Activated T-helper 2 cell treated with anti-CD3 and anti-CD28 coated beads, Interferon-gamma antibody, Interleukin-2, Interleukin-4, amounts not matched to agents 10 μg/mL and 5 μg/mL and 100 μg/mL, durations not matched to agents 14 hours and 24 hours and 36 hours (primary cell): ENCODE measurements at places on chromosomes 13 and 19.
A peak's percentile ranks its signal among the peaks of the same experiment; 100 is the strongest.

DNA sequence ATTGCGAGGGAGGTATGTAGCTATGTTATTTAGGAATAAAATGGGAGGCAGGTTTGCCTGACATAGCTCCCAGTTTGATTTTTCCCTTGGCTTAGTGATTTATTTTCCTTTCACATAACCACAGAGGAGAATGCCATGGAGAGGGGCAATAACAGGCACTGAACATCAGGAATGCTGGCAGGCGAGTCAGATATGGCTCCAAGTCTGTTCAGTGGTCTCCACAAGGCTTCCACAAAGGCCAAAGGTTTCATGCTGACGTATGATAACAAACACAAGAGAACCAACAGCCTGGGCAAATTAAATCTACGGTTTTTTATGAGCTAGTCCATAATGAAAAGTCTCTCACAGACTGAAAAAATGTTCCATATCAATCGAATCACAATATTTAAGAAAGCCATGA is 66.7 kb downstream of the SUCLA2 start:
- no peak overlapping the region for H3K4me3 ChIP-seq
- H3K36me3 ChIP-seq, result peaks cover 23% of the 10 kb centered on the region
- H3K27ac ChIP-seq, result no peak overlapping the region
- no peak for DNase-seq
- H3K27me3 ChIP-seq, result no peaks in the 10 kb centered on the region

GRCh38 chr13:85719749-85720148 is 79.5 kb downstream of the SLITRK6 start:
- H3K36me3 ChIP-seq, result no peaks in the 10 kb centered on the region
- no peak for DNase-seq
- H3K4me3 ChIP-seq, result no peak overlapping the region
- H3K27ac ChIP-seq, result no peak overlapping the region
- H3K27me3 ChIP-seq, result no peaks in the 10 kb centered on the region
- H3K4me1 ChIP-seq, result no peaks in the 10 kb centered on the region

DNA sequence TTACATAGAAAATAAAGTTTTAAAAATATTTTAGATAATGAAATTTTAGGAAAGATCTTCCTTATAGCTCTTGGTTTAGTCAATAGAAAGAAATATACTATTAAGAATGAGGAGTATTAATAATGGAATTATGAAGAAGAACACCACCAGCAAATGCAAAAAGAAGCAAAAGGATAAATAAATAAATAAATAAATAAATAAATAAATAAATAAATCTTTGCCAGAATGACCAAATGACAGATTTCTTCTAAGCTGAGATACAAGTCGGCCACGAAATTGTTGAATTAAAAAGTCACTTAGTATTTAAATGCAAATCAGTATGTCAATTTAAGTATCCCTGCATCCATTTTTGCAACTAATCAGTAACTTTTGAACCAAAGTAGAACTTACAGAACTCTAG is 95.9 kb downstream of the DACH1 start:
- DNase-seq, result no peak
- no peak overlapping the region for H3K27ac ChIP-seq
- no peaks in the 10 kb centered on the region for H3K4me1 ChIP-seq
- no peak overlapping the region for H3K4me3 ChIP-seq
- no peaks in the 10 kb centered on the region for H3K36me3 ChIP-seq

DNA sequence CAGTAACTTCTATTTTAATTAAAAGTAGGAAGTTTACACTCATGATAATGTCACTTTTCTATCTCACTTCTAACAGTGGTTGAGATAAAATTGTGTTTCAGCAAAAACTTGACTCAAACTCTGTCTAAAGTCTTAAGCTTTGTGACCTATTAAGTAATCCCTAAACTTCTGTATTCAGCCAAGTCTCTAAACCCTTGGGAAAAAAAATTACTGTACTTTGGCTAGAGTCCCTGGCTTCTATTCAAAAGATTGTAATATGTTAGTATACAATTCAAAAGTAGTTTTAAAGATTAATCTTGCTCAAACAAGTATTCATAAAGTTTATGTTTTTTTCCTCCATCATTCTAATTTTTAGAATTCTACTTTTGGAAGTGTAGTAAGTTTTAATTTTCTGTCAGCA is 1248.8 kb downstream of the UQCRFS1 start:
- H3K4me1 ChIP-seq, result no peaks in the 10 kb centered on the region
- no peak overlapping the region for H3K27ac ChIP-seq
- no peaks in the 10 kb centered on the region for H3K27me3 ChIP-seq

DNA sequence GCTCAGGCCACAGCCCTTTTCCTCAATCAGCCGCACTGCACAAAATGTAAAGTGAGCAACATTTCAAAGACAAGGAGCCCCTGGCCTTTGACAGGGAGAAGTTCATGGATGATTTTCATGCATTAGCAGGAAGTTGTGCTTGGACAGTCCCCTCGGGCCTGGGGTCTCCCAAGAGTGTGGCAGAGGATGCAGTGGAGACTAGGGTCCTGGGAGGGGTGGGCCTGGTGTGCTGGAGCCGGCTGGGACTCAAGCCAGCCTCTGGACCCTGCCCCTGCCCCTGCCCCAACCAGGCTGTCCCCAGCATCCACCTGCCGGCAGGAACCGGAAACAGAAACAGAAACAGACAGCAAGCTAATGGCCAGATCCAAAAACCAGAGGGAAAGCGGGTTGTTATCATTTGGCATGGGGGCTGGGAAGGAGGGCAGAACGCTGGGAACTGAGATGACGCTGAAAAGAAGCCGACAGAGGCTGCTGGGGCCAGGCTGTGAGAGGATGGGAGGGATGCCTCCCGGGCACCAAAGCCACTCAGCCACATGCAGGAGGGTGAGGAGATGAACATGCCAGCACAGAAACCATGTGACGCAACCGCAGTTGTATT is 2.3 kb downstream of the GAS6 start:
- peaks cover 4% of the 10 kb centered on the region for H3K4me1 ChIP-seq
- no peaks in the 10 kb centered on the region for H3K36me3 ChIP-seq
- DNase-seq, result no peak

GRCh38 chr13:95641291-95642027 is 3.0 kb downstream of the DZIP1 start:
- H3K36me3 ChIP-seq, result no peaks in the 10 kb centered on the region
- no peak overlapping the region for H3K27ac ChIP-seq
- peaks cover 46% of the 10 kb centered on the region for H3K27me3 ChIP-seq
- no peak overlapping the region for H3K4me3 ChIP-seq
- peaks cover 11% of the 10 kb centered on the region for H3K4me1 ChIP-seq
- DNase-seq, result no peak

DNA sequence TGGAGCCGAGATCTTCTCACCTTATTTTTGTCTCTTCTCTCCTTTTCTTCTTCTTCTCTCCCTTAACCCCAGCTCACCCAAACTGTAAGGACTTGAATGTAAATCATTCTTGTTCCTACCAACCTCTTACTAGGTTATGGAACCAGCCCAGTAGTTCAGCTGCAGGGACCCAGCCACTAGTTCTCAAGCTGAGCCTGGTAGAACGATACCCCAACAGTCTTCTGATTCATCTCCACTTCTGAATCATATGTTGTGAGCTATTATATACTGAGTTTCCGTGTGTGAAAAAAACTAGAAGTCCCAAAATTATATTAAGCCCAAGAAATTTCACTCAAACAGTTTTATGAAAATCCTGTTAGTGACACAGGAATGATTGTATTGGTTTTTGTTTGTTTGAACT is 67.7 kb downstream of the DCT start:
- H3K27ac ChIP-seq, result no peak overlapping the region
- no peaks in the 10 kb centered on the region for H3K36me3 ChIP-seq
- no peak overlapping the region for H3K4me3 ChIP-seq
- DNase-seq, result no peak

DNA sequence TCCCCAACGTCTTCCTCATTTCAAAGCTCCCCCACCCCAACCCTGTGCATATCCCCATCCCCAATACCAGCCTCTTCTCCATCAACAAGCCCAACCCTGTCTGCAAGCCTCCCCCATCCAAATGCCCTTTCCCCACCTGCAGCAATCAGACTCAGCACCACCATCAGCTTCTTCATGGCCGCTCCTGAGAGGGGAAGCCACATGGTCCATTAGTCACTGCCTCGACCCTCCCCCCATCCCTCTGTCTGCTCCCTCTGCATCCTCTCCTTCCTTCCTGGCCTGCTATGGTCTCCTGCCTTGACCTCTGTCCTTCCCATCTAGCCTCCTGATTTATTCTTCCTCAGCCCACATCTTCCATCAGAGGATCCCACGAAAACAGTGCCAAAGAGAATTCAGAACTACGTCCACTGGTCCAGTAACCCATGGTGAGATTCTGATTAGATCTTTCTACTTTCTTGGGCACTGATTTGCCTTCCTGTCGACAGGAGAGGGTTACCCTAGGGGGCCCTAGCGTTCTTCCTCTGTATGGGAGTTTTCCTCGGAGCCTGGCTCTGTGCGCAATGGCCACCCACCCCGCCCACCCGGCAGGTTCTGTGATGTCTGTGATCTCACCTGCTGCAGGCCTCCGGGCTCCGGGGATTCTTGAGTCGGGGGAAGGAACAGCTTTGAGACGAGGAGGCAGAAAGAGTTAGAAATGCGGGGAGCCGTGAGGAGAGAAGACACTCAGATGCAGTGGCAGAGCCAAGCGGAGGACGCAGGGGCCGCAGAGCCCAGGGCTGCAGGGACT is 1.3 kb downstream of the KLK6 start:
- peaks cover 4% of the 10 kb centered on the region for H3K27me3 ChIP-seq
- no peak overlapping the region for H3K27ac ChIP-seq
- no peak for DNase-seq
- H3K36me3 ChIP-seq, result no peaks in the 10 kb centered on the region

DNA sequence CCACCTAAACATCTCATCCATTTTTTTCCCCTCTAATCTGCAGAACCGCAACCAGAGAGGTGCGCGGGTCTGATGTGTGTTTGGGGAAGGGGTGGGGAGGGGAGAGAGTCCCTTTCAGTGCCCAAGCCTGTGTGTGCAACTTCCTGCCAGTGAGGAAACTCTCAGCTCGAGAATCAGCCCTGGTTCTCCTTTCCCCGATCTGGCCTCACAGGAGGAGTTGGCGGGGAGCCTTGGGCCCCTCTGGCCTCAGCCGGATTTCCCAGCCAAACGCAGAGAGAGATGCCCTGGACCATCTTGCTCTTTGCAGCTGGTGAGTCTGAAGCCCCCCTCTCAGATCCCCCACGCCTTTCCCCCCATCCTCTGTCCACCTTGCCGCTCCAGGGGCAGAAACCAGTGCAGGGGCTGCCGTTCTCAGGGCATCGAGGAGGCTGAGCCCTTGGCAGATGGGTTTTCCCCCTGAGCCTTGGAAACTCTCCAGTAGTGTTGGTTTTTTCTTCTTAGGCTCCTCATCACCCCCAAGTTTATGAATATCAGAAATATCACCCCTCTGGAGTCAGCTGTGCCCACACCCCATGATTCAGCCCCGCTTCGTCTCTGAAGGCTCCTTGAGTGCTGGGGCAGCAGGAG is at the start of gene C19orf38:
Gene C19orf38, plus strand, starts transcription at position 186 of the 627 bp plus-strand sequence. Its CDS starts 94 bp downstream, at position 280.
- DNase-seq, result no peak
- no peaks in the 10 kb centered on the region for H3K27me3 ChIP-seq
- H3K27ac ChIP-seq, result peak within 1 kb of the TSS; percentile 51

DNA sequence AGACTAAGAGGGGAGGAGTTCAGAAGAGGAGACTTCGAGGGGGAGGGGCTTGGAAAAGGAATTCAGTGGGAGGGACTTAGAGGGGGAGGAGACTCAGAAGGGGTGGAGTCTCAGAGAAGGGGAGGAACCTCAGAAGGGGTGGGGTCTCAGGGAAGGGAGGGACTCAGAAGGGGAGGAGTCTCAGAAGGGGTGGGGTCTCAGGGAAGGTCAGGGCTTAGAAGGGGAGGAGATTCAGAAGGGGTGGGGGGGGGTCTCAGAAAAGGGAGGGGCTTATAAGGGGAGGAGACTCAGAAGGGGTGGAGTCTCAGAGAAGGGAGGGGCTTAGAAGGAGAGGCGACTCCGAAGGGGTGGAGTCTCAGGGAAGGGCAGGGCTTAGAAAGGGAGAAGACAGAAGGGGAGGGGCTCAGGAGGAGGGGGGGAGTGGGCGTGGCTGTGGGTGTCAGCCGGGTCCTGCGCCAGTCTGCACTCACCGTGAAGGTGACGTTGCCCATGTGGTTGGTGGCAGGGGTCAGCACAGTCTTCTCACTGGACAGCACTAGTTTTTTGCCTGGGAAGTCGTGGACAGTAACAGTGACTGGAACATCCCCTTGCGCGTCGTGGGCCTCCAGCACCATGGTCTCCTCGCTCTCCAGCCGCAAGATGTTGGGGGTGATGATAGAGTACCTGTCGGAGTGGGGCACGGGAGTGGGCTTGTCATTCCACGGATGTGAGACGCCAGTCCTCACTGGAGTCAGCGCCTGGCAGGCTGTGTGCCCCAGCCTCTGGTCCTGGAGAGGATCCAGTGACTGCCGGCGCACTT is 1.5 kb downstream of the C3 start:
- H3K36me3 ChIP-seq, result no peaks in the 10 kb centered on the region
- no peak overlapping the region for H3K27ac ChIP-seq
- H3K4me1 ChIP-seq, result peaks cover 25% of the 10 kb centered on the region
- no peak overlapping the region for H3K4me3 ChIP-seq
- peaks cover 2% of the 10 kb centered on the region for H3K27me3 ChIP-seq
- DNase-seq, result peak; percentile 22

GRCh38 chr19:40549007-40549708 is 27.5 kb upstream of the SHKBP1 start:
- no peaks in the 10 kb centered on the region for H3K36me3 ChIP-seq
- peaks cover 11% of the 10 kb centered on the region for H3K4me1 ChIP-seq
- peak; percentile 64 for DNase-seq
- no peak overlapping the region for H3K27ac ChIP-seq
- no peak overlapping the region for H3K4me3 ChIP-seq

GRCh38 chr19:46731007-46731501 is 14.1 kb upstream of the PRKD2 start:
- H3K27me3 ChIP-seq, result no peaks in the 10 kb centered on the region
- H3K4me1 ChIP-seq, result peaks cover 22% of the 10 kb centered on the region
- DNase-seq, result no peak
- H3K36me3 ChIP-seq, result peaks cover 71% of the 10 kb centered on the region

GRCh38 chr13:33994826-33995502 is 177.0 kb downstream of the RFC3 start:
- no peaks in the 10 kb centered on the region for H3K4me1 ChIP-seq
- no peak overlapping the region for H3K27ac ChIP-seq
- DNase-seq, result no peak
